Adipose tissue (tissue), 3 donors: ENCODE measurements at places on chromosomes 1 and 21. TPM values are rescaled to one million over a fixed set of nuclear protein-coding genes. Genes with fewer than 3 reads are reported as not detected.

PTPN7 gene
- 2.9 TPM for polyA plus RNA-seq

C1QTNF12 gene
- 3.5 TPM for polyA plus RNA-seq

GPATCH4 gene
- polyA plus RNA-seq, result 29.1 TPM

PAPPA2 gene
- 0.79 TPM for polyA plus RNA-seq

SH3D21 gene
- polyA plus RNA-seq, result 0.61 TPM

GPA33 gene
- polyA plus RNA-seq, result 0.21 TPM

ASTN1 gene
- 0.33 TPM for polyA plus RNA-seq

PLA2G2A gene
- polyA plus RNA-seq, result 1,598 TPM

PLA2G2C gene
- polyA plus RNA-seq, result not detected

SMIM1 gene
- 3.7 TPM for polyA plus RNA-seq

PAQR6 gene
- polyA plus RNA-seq, result 1.1 TPM

SLFNL1 gene
- 0.22 TPM for polyA plus RNA-seq
